ENCODE measurements at places on chromosomes 16 and 17.

DNA sequence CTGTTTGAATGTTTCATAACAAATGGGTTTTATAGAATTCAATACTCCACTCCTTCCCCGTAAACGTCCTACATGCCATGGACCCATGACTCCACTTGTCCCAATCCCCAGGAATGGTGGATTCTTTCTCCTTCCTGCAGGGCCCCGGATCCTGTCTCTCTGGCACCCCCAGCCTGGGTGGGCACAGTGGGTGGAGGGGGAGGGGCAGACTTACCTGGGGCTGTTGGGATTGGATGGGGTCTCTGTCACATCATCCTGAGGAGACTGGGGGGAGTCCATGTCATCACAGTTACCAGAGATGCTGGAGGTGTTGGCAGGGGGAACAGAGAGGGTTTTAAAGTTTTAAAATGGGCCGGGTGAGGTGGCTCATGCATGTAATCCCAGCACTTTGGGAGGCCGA is 13.2 kb downstream of the TRPV3 start:
- no peak for DNase-seq

- DNase-seq = no peak
Measured at GRCh38 chr17:5786510-5786875, 202.2 kb upstream of the NLRP1 start.

DNA sequence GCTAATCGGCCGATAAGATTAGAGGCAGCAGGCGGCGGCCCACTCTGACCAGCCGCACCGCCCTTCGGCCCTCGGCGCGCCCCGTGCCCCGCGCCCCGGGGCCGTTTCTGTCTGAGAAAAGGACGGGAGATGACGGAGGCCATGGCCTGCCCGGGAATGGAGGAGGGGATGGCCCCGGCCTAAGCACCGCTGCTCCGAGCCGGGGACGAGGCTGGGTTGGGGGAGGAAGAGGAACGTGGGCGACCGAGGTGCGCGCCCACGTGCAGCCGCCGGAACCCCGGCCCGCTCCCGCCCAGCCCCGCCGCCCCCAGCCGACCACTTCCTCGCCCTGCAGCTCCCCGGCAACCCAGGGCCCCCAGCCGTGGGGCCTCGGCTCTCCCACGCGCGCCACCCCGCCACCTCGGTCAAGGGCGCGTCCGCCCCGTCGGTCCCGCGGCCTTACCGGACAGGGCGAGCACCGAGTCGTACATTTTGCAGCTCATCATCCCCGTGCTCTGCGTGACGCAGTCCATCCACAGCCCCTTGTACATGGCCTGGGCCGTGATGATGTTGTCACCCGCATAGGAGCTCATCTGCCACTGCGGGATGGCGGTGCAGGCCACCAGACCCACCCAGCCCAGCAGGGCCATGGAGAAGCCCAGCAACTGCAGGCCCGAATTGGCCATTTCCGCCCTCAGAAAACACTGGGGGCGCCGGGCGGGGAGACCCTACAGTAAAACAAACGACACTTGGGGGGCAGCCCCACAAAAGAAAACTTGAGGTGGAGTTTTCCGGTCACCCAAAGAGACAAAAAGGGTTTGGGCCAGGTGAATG is 693 bp downstream of the CLDN7 start:
- peak; percentile 52 for DNase-seq

- no peak for DNase-seq
Measured at GRCh38 chr17:47615766-47616424, 33.8 kb upstream of the KPNB1 start.

GRCh38 chr16:57145046-57146021 is 40.5 kb downstream of the PSME3IP1 start:
- DNase-seq = no peak

- peak; percentile 71 for DNase-seq
Measured at GRCh38 chr17:77834170-77835115, 124.1 kb upstream of the TNRC6C start.

- DNase-seq = peak; percentile 45
Measured at GRCh38 chr17:47978324-47978723, 7.4 kb downstream of the CDK5RAP3 start.

DNA sequence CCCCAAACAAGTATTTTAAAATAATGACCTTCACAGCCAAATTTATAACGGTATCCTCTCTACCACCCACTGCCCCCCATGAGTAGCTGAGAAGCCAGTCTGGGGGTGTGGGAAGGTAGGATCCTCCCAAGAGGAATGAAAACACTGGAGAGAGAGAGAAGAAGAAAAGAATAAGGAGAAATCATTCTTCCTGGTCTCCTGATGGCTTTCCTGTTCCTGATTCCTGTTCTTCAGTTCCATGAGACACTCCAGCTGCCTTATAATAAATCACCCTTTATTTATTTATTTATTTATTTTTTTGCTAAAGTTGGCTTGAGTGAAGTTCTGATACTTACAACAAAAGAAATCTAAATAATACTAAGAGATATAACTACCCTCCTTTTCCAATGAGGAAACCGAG is 56.4 kb upstream of the FAM20A start:
- no peak for DNase-seq

DNA sequence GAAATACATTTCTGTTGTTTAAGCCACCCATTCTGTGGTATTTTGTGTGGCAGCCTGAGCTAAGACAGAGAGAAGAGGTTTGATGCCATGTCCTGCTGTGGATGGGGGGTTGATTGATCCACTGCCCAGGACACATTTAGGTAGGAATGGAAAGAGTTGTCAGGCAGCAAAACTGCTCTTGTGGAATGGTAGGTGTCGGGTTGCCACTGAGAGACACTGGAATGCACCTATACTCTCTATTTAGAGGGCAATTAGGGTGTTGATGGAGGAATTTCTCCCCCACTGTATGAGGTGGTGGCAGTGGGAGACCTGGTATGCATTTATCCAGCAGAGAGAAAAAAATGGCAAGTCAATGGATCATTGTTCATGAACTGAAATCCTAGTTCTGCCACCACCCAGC is 30.9 kb downstream of the CBLN1 start:
- DNase-seq = no peak

- DNase-seq = no peak
Measured at GRCh38 chr17:39659279-39660010, 5.7 kb upstream of the TCAP start.

GRCh38 chr17:72592242-72592966 is 471.6 kb downstream of the SOX9 start:
- no peak for DNase-seq

GRCh38 chr17:34163646-34164045 is 91.4 kb upstream of the CCL2 start:
- DNase-seq = no peak

- DNase-seq = no peak
Measured at GRCh38 chr17:50100921-50101345, 5.8 kb downstream of the PDK2 start.

- no peak for DNase-seq
Measured at GRCh38 chr17:8552577-8553320, 77.8 kb downstream of the MYH10 start.

DNA sequence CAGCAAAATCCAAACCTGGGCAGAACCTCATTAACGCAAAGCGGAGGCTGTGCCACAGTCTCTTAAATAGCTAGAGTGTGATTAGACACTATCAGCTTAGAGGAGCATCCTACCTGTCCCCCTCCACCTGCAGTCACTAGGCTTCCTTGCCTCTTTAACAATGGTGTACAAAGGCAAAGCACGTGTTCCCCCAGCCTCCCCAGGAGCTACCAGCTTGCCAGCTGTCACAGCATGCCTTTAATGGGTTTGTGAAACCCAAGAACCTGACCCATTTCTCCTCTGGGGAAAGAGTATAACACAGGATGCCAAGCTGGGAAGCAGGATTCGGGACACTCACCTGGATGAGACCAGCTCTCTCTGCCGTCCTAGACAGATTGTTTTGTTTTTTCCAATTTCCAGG is 37.2 kb upstream of the TBX2 start:
- no peak for DNase-seq

- DNase-seq = no peak
Measured at GRCh38 chr17:74512624-74513091, 18.6 kb downstream of the CD300LB start.

- no peak for DNase-seq
Measured at GRCh38 chr17:236641-237405, 55.4 kb upstream of the DOC2B start.

GRCh38 chr16:47634727-47635126 is 173.6 kb downstream of the PHKB start:
- no peak for DNase-seq

DNA sequence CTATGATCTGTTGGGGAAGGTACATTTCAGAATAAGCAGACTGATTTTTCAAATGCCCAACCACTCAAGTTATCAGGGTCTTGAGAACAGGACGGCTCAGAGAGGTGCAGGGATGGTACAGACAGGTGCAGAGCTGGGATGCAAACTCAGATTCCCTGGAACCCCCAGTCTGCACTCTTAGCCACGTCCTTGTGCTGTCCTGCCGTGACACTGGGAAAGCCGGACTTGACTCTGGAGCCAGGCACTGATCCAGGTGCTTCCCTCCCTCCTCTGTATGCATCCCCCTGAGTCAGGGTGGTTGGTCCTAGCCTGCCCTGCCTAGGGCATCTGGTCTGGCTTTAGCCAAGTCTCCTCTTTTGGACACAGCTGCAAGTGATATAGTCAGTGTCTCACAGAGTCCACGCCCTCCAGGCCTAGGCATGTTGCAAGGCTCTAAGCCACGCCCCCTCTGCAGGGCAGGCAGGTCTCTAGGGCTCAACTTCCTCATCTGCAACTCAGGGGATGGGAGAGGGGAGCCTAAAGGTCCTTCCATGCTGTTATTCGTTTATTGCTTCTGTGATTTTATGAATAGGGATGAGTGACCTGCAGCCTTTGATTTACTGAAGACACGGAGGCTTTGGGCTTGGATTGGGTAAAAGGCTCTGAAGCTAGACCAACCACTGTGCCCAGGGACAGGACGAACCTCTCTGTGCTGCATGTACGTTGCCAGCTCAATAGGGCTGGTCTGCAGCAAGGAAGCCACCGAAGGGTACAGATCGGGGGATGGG is 97.3 kb downstream of the SDK2 start:
- DNase-seq = peak; percentile 27

DNA sequence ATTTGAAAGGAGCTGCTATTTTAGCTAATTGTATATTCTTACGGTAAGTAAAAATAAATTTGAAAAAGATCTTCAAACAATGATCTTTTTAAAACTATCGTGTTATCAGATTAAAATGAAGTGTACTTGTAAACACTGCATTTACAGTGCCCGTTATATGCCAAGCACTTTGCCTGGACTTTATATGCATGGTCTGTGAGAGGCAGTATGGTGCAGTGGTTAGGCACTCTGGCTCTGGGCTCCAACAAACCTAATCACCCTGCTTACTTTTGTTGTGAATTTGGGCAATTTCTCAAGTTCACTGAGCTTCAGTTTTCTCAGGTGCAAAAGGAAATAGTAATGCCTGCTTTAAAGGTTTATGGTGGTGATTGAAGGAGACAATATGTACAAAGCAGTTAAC is 1.4 kb downstream of the PMP22 start:
- DNase-seq = no peak

DNA sequence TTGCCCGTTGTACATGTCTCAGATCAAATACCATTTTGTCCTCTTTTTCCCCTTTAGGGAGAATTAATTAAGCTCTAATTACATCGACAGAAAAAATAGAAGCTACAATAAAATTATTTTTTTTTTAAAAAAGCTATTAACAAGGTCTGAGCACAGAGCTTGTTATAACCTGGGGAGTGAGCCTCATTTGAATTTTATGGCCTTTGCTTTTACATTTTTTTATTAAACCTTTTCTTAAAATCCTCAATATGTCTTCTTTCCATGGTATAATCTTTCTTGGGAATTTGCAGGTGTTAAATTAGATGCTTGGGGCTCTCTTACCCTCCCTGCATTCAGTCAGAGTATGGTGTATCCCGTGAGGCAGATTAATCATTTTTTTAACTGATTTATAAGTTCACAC is 212.5 kb upstream of the XYLT1 start:
- no peak for DNase-seq

DNA sequence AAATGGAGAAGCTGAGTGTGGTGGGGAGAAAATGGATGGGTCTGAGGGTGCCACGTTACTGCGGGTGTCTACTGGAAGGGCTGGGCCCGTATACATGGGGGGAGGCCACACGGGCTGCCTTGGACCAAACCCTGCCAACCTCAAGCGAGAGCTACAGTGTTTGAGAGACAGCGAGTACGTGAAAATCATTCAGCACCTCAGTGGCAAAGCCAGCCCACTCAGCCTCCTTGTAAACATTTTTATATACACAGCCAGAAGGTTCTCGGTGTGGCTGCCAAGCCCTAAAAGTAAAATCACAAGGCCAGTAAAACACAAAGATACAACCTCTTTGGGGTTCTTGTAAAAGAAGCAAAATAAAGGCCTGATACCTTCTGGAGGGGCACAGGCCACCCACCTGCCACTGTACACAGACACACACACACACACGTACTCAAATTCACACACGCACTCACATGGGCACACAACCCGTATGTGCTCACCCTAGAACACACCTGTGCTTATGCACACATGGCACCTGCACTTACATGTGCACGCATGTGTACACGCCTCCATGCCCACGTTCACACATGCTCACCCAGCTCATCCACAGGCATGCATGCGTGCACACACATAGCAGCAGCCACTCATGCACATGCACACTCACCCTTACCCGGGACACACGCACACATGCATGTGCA is 102.8 kb downstream of the GSG1L start:
- no peak for DNase-seq

DNA sequence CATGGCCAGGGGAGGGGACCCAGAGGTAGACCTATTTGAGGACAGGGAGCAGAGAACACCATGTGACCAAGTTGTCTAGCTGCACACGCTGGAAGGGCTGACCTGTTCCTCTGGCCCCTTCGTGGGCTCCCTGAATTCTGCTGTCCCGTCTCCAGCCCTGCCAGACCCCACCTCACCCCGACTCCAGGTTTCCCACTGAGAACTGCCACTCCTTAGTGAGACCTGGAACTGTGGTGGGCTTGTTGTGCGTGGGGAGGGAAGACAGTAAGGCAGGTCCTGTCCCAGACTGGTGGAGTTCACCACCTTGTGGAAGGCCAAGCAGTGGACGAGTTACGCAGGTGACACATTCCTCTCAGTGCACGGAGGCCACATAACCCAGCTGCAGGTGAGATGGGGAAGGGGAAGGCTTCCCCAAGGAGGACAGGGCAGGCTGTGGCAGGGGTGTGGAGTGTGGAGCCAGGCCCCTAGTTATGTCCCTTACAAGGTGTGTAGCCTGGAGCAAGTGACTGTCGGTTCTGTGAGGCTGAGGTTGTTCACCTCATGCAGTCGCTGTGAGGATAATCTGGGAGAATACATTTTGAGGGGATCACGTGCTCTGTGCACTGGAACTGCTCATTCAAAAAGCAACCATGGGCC is 54.7 kb downstream of the USP22 start:
- DNase-seq = no peak

DNA sequence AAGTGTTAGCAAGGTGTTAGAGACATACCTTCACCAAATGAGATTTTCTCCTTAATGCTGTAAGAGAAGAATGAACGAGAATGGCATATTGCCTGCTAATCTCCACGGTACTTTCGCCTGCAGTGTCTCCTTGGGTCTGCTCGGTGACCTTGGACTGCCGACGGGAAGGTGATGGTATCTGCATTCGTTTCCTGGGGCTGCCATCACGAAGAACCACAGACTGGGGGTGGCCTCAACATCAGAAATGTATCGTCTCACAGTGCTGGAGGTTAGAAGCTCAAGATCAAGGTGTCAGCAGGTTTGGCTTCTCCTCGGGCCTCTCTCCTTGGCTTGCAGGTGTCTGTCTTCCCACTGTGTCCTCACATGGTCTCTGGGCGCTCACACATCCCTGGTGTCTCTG is 86.3 kb upstream of the TNRC6C start:
- DNase-seq = no peak
